ENCODE measurements at places on chromosomes 13 and 19.

DNA sequence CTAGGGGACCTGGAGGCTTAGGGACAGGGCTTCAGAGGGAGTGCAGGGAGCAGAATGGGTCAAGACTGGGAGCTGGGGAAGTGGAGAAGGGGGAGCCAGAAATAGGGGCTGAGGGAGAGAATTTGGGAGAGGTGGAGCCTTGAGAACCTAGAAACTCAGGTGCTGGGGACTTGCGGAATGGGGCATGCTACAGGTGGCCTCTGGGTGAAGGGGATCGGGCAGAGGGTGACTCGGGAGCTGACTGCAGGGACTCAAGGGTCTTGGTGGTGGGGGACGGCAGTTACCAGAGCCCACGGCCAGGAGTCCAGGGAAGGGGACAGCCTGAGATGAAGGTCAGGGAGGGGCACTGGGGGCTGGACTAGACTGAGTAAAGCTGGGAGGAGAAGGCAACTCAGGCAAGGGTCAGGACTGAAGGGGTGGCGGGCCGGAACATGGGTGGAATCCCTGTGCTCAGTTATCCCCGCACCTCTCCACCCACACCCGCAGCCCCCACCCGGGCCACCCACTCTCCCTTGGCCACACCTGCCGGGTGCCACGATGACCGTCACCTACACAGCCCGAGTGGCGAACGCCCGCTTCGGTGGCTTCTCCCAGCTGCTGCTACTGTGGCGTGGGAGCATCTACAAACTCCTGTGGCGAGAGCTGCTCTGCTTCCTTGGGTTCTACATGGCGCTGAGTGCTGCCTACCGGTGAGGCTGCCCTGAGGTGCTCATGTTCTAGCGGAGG, 628 bp downstream of the BEST2 start:
- DNase-seq = no peak

GRCh38 chr19:14470031-14470876, 4.9 kb downstream of the PTGER1 start:
- no peak for DNase-seq

DNA sequence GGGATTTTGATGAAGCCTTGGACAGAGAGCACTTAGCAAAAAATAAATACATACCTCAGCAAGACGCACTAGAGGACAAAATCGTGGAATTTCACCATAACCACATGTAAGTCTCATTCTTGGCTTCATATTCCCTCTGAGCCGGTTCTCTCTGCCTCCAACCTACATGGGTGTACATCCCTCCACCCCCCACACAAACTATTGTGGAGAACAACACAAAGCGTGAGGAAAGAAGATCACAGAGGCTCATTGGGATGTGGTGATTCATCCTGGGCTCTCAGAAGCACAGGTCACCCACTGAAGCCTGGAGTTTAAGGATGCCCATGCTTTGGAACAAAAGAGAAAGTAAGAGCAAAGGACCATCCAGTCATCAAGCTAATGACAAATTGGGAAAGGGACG, 192.2 kb downstream of the STK24 start:
- no peak for DNase-seq

- DNase-seq = no peak
These were observed 36.5 kb upstream of the MRI1 start for GRCh38 chr19:13727798-13728197.

- DNase-seq = no peak
These were observed 13.0 kb downstream of the YIPF2 start for GRCh38 chr19:10915130-10916091.

- DNase-seq = no peak
These were observed 435.1 kb downstream of the EFNB2 start for GRCh38 chr13:106100171-106100919.

DNA sequence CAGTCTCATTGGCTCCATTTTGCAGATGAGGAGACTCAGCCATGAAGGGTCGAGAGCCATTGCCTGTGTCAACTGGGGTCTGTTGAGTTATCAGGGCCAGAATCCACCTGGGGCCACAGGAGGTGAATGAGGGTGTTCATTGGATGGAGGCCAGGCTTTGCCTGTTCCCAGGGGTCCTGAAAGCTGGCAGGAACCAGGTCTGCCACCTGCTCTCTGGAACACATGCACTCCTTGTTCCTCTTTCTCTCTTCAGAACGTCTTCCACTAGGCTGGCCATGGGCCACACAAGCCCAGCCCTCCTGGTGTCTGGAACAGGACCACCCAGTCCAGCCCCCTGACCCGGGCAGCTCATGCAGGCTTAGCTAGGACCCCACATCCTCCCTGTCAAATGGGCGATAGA, 21.1 kb downstream of the PPP1R37 start:
- no peak for DNase-seq

- DNase-seq = peak; percentile 4
These were observed 16.9 kb upstream of the CYP2S1 start for GRCh38 chr19:41175801-41176777.

DNA sequence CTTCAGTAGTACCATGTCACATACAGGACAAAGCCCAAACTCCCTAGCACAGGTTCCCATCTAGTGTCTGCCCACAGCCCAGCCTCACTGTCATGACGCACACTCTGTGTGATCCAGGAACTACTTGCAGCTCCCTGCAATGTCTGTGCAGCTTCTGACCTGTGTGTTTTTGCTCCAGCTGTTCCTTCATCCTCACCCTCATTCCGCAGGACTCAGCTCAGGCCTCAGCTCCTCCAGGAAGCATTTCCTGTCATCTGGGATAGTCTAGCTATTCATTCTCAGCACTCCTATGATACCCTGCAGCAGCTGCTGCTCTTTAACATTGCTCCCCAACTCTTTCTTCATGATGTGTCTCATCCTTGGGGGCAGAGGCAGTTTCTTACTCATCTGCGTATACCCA, 56.1 kb downstream of the ENOX1 start:
- no peak for DNase-seq

DNA sequence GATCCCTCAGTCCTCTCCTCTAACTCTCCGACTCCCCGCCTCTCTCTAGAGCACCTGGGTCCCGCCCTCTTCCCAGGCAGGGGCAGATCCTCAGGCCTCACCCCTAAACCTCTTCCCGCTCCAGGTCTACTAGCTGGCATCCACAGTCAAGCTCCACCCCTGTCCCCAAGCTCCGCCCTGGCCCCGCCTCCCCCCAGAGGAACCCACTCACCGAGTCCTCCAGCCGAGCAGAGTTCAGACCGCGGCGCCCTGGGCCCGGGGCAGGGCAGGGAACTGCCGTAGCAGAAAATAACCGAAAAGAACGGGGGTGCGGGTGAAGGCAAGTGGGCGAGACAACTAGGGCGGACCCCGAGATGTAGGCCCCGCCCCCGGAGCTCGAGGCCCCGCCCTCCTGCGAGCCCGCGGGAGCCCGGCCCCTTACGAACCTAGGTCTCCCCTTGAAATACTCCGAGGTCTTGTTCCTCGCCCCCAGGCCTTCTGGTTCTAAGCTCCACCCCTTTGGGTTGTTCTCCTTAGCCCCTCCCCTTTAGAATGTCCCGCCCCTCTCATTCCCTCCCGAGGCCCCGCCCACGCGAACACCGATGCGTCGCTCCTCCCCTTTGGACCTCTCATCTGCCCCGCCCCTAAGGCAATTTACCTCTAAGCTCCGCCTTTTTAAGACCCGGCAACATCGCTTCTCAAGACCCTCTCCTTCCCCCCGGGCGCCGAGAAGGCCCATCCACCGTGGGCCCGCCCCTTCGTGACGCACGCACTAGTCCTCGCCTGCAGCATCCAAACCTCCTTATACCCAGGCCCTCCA, at the start of gene GGN:
Gene GGN (minus strand): TSS at position 485 of the 799 bp plus-strand sequence. CDS start 773 bp downstream, outside the sequence.
- peak; percentile 73 for DNase-seq

DNA sequence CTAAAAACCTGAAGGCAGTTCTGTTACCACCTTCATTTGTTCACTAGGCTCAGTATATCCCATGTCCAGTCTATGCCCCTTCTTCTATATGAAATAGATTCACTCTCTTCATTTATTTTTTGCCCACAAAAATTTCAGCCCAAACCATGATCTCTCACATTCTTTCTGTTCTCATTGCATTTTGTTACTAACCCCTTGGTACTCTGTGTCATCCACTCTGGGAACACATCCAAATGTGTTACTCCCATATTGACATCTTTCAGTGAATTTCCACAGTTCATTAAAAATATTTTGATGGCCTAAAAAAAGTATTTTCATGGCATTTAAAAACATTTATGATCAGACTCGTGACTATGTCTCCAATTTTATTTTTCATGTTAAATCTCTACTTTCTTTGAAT, 378.9 kb downstream of the SLITRK1 start:
- no peak for DNase-seq

- peak; percentile 74 for DNase-seq
These were observed 937 bp upstream of the SPRY2 start for GRCh38 chr13:80341756-80342370.

- DNase-seq = no peak
These were observed 24.2 kb downstream of the CERS4 start for GRCh38 chr19:8233370-8233769.

DNA sequence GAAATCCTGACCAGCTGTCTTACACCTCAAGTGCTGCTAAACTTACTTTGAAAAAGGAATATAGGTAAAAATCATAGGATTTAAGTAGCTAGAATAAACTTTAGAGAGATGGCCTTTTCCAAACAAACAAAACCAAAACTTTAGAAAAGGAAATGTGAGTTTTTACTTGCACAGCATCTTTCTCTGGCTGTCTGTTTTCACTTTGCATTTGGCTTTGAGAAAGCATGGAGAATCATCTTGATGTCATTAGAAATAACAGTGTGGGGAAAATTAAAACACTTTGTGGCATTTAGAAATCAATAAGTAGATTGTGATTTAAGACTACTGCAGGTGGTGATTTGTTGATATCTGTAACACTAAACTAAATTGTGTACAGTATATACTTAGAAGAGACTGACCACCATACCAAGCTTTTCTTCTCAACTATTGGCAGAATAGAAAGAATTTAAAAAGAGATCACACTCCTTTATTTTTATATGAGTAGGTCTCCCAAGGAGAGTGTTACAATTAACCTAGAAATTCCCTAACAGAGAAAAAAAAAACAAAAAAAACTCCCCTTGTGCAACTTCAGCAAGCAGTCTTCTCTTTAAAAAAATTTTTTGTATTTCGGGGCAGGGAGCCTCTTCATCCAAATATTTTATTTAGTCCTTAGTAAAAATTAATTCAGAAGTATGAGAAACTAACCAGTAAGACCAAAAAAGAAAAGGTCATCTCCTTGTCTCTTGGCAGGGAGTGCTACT, 6.1 kb downstream of the WDFY2 start:
- no peak for DNase-seq

GRCh38 chr13:41700790-41701310, 243.5 kb downstream of the RGCC start:
- no peak for DNase-seq

DNA sequence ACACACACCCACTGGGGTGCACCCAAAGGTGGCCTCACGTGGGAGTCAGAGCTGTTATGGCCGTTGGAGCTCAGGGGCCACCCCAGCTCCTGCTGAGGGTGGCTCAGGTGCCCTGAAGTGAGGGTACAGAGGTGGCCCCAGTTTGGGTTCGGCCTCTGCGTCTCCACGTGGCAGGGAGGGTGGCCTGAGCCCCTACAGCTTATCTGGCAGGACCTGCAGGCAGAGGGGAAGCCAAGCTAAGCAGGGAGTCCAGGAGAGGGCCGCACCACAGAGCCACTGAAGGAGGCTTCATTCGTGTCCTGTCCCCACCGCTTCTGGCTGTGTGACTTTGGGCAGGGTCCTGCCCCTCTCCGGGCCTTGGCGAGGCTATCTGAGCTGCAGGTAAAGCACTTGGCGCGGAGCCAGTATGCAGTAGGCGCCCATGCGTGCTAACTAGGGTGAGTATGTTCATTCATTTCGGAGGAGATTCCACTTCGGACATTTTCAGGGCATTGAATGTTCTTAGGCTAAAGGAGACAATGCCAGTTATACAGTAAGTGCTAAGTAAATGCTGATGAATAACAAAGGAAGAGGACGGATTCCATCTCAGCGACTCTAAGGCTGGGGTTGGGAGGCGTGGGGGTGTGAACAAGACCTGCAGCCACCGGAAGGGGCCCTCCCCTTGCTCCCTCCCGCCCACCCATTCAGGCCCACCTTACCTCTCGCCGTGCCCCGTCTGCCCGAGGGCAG, 4.9 kb downstream of the REX1BD start:
- peak; percentile 24 for DNase-seq

DNA sequence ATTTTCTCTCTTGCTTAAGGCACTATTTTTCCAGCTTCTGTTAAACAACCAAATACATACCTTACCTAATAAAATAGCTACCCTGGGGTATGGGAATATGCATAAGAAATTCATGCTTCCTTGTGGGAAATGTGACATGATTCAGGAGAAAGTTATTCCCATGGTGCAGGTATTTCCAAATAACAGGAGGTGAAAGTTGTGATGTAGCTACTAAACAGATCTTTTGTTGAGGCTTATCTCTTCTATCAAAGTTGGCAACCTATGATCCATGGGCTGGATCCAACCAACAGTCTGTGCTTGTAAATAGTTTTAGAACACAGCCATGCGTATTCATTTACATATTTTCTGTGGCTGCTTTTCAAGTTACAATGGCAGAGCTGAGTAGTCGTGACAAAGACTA, 177.8 kb upstream of the NBEA start:
- DNase-seq = no peak

GRCh38 chr19:19594381-19594780, 24.1 kb downstream of the PBX4 start:
- no peak for DNase-seq

DNA sequence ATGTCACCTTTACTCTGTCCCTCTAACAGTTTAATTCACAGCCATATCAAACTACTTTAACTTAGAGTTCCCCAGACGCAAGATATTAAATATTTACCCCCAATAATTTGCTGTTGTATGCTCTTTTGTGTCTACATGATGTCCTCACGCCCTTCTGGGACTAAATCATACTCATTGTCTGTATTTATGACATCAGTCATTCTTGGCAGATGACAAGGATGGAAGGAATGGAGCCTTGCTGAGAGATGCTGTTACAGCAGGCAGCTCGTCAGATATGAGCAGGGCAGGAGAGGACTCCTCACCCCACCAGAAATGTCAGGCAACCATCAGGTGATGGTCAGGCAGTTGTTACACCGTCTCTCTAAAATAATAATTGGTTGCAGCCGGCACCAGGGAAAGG, 41.8 kb downstream of the CARD8 start:
- DNase-seq = no peak

DNA sequence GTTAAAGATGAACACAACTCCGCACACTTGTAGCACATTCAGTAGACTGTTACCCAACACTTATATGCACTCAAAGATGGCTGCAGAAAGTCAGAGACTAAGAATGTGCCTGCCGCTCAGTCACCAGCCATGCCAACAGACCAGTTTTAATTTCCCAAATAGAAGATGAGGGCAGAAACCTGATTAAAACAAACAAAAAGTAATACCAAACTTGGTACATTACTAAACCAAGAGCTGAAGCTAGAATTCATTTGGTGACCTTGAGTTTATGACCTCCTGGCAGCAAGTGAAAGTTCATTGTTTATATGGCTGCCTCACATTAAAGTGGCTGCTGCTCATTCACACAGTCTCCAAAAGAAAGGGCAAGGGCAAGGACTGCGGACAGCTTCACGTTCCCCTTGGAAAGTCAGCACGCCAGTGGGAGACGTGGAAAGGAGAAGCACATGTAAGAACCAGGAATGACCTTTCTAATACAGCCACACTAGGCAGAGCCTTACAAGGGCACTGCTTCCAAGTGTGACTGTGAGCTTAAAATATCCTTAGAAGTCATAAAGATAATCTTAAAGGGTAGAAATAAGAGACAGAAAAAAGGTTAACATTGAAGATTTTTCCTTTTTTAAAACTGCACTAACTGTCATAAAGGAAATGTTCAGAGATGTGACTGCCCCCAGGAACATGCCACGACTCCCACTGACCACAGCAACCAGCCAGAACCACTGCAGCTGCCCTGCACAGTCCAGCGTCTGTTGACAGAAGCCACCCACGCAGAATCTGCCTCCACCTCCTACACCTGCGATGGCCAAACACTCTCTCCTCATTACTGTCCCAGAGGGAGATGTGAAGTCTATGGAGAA, 73.5 kb downstream of the STK24 start:
- DNase-seq = no peak

All from amygdala (tissue), 56 donors.